Lower lobe of right lung (tissue), 2 donors: ENCODE measurements at places on chromosomes 1 and 21.
A peak's percentile ranks its signal among the peaks of the same experiment; 100 is the strongest.

GRCh38 chr1:213564215-213564659 lies 423.5 kb upstream of the PROX1 start:
- no peak for DNase-seq

GRCh38 chr21:37564341-37564923 lies 197.9 kb downstream of the DYRK1A start:
- DNase-seq = peak; percentile 68

DNA sequence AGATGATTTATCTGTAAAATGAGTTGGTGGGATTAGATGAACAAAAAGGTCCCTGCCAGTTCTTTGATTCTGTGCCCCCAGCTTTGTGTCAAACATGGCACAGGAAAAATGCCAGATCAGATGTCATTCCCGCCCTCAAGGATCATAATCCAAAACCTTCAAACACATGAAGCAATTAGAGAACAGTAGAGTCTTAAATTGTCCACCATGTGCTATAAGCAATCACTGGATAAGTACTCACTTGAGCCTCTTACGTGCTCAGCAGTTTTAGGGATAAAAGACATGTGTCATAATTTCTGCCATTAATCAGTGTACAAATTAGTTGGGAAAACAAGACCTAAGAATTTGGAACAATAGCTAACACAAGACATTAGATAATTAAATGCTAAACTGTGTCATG lies 15.4 kb upstream of the KIAA0040 start:
- DNase-seq = no peak

DNA sequence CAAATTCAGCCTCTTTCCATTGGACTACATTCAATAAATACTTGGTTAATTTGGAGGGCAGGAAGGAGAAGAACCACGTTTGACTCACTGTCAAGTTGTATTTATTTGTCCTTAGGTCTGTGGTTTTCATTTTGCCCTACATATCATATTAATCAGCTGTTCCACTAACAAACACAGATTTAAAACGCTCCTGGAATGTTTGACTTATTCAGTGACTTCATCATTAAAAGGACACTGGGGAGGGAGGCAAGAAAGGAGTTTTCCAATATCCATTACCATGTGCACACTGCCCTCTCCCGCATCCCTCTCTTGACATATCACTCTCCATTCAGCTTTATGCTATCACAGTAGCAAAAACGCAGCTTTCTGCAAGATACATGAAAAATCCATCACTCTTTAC lies 98.2 kb upstream of the C1orf87 start:
- DNase-seq = no peak

DNA sequence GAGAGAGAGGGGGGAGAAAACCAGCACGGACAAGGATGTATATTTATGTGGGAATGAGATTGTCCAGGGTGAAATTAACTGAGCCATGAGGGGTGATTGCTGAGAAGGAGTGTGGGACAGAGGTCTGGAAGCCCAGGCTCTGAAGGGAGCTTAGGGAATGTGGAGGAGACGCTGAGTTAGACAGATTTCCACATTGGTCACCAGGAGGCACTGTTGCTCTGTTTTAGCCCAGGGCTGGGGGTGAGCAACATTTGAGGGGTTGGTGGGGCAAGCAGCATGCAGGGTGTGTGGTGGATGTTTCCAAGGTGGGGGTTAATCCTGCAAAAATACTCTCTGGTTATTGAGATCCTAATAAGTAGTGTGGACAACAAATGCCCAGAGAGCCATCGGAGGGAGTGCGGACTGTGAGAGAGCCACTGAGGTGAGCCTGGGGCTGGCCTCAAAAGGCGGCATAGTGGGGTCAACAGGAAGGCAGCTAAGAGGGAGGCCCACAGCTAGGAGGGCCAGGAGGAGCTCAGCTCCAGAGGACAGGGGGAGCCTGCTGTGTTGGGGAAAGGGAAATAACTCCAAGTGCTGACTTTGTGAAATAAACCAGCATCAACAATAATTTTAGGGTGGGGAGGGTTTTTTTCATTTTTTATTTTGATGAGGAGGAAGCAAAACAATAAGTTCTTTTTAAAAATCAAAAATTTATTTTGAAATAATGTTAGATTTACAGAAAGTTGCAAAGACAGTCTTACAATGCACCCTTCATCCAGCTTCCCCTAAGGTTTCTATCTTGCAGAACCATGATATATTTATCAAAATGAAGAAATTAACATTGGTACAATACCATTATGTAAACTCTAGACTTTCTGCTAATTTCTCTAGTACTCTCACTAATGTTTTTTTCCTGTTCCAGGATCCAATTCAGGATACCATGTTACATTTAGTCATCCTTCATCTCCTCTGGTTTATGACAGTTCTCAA lies 82.8 kb upstream of the CD34 start:
- no peak for DNase-seq

- DNase-seq = peak; percentile 51
Measured at GRCh38 chr21:36200081-36200561, 43.5 kb downstream of the DOP1B start.

DNA sequence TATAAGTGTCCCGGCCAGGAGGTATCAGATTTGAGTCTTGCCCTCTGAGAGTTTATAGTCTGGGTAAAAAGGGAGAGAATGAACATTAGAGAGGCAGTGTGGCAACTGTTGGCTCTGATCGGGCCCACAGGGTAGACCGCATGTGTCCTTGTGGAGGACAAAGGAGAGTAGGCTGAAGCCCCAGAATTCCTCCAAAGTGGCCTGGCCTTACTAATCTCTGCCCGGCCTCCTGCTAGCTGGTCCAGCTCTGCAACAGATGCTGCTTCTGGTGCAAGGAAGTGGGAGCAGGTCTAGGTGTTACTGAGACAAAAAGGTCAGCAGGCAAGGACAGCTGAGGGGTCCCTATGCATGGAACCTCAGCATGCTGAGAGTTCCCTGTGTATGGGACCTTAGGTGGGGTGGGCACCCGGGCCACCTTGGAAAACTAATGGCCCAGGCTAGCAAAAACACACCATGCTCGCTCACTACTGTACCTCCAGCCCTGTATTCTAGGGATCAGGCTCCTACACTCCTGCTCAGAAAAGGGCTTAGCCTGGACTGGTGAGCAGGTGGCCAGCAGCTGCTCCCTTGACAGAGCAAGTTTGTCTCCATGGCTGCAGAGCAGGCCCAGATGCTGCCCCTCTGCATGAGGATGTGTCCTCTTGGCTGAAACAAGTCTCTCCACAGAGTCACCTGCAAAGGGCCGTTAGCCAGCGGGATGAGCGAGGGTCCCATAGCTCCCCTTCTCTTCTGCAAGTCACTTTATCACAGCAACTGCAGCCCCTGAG lies 30.3 kb upstream of the RGS16 start:
- no peak for DNase-seq

DNA sequence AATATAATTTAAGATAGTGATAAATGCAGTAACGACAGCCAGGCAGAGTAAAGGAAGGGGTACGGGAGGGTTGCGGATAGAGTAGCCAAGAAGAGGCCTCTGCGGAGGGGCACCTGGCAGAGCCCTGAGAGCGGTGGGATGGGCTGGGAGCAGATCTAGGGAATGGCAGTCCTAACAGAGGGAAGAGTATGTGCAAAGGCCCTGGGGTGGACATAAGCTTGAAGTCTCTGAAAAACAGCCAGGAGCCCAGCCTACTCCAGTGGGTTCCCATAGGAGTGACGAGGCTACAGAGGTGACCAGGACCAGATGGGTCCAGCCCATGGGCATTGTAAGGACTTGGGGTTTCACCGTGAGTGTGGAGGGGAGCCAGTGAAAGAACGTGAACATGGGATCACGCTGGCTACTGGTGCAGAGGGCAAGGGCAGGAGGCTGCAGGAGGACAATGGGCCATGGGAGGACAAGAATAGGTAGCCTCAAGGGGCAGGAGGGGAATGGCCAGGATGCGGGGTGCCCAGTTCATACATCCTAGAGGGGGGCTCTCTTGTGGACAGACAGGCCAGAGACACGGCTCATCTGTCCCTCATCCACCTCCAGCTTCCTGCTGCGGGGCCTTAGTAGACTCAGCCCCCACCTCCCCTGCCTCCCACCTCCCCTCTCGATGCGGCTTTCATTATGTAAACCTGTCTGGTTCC lies 185.7 kb upstream of the VAMP3 start:
- peak; percentile 38 for DNase-seq
